DMS 273 treated with DMSO at 0.1 percent for 48 hours (cell line): ENCODE measurements at places on chromosomes 12 and 14.

- DNase-seq: no peak
These were observed 304.7 kb downstream of the ADGRD1 start for GRCh38 chr12:131258398-131258797.

GRCh38 chr12:6471989-6472360, 1.5 kb upstream of the VAMP1 start:
- DNase-seq: no peak

- DNase-seq: no peak
These were observed 246.8 kb upstream of the DAAM1 start for GRCh38 chr14:58941629-58942028.

GRCh38 chr12:91897025-91897515, 248.6 kb downstream of the BTG1 start:
- no peak for DNase-seq

DNA sequence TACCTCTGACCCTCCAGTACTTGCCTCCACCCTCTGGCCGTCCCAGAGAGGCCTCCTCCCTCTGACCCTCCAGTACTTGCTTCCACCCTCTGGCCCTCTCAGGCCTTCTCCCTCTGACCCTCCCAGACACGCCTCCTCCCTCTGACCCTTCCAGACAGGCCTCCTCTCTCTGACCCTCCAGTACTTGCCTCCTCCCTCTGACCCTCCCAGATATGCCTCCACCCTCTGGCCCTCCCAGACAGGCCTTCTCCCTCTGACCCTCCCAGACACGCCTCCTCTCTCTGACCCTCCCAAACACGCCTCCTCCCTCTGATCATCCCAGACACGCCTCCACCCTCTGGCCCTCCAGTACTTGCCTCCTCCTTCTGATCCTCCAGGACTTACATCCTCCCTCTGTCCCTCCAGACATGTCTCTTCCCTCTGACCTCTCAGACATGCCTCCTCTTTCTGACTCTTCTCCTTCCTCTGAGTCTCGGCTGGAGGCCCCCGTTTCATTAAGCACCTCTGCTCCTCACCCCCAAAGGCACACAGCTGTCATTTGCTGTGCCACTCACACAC, 71.9 kb downstream of the PHETA1 start:
- DNase-seq: no peak

DNA sequence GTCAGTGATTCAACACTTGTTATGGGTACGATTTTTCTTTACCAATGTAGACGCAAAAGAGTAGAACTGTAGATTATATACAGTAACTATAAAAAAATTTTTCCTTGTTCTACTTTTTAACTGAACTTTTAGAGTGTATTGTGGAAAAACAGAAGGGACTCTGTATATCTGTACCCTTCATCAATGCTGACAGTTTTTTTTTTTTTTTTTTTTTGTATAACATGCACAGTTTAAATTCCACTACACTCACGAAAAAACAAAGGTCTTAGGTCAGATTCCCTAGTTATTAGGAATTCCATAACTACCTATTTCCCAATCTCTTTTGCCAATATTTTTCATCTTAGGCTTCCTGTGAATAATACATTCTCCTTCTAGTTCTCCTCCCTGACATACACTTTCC, 6.4 kb downstream of the DDHD1 start:
- no peak for DNase-seq

- no peak for DNase-seq
These were observed 26.7 kb downstream of the CLEC1A start for GRCh38 chr12:10072131-10072530.
